BJ (cell line): ENCODE measurements at places on chromosomes 3 and 15. TPM values are rescaled to one million over a fixed set of nuclear protein-coding genes. Genes with fewer than 3 reads are reported as not detected.

DNA sequence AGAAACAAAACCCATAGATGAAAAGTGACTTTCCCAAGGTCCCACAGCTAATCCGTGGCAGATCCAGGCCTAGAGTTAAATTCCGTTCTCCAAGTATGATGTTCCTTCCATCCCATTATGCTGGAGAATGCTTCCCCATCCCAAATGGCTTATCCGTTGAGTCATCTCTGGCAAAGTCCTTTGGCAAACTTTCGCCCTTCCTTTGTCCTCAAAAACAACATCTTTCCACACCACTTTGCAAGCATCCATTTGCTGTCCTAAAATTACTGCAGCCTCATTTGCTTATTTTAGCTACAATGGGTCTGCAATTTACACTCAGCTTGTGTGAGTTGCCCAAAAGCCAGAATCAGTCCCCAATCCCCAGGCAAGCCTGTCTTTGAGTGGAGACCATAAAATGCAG lies 304.0 kb upstream of the TLE3 start:
- DNase-seq, result no peak

- no peak for DNase-seq
Observed at GRCh38 chr3:60399861-60400845, 851.1 kb downstream of the FHIT start.

DNA sequence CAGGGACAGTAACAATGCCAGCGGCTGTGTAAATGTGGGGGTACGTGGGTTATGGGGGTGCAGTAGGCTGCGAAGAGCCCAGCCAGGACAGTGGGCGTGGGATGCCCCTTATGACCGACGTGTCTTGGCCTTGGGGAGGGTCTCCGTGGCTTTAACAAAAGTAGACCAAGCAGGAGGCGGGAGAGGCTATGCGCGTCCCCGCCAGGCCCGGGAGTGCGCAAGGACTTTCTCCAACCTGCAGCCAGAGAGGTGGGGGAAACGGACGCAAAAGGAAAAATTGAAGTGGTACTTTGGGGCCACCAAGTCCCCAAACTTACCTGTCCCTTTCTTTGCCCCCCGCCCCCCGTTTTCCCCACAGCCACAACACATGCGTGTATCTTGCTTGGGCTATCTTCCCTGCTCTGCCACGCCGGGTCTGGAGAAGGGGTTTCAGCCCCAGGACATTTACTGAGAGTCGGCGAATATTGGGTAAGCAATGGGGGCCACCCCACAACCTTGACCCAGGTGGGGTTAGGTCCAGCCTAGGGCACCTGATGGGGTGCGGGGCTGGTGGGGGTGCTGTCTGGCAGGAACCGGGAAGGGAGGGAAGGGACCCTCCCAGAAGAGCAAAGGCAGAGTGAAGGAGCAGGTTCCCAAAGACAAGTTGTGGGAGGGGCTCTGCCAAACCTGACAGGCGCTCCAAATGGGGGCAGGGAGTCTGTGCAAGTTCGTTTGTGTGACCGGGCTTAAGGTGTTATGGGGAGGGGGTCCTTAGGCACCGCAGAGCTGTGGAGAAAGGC lies 652 bp downstream of the ISLR2 start:
- DNase-seq, result no peak

Gene XXYLT1
- polyA plus RNA-seq, result 24.4 and 33.5 TPM in 2 replicates

DNA sequence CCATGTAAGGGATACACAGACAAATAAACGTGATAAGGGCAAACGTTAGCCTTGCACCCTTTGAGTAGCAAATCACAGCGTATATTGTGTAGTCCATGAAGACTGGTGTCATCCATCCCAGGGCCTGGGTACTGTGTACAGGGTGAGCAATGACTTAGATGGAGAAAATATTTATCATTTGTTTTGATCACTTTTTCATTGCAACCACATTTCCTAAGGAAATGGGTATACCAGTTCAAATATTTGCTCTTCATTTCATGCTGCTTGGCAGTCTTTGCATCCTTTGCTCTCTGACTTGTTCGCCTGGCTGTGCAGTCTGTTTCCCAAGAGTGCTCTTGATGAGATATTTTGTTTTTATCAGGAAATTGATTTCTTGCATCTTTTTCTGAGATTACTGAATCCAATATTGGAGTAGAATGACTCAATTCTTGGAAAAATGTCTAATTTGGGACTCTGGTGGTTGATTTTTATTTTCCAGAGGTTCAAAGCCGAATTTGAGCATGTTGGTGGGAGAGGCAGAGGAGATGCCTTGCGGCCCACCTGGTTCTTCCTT lies 424.6 kb upstream of the SEMA6D start:
- no peak for DNase-seq
